Inflammatory macrophage treated with lipopolysaccharide for 4 hours (primary cell): ENCODE measurements at places on chromosomes 12 and 14.

DNA sequence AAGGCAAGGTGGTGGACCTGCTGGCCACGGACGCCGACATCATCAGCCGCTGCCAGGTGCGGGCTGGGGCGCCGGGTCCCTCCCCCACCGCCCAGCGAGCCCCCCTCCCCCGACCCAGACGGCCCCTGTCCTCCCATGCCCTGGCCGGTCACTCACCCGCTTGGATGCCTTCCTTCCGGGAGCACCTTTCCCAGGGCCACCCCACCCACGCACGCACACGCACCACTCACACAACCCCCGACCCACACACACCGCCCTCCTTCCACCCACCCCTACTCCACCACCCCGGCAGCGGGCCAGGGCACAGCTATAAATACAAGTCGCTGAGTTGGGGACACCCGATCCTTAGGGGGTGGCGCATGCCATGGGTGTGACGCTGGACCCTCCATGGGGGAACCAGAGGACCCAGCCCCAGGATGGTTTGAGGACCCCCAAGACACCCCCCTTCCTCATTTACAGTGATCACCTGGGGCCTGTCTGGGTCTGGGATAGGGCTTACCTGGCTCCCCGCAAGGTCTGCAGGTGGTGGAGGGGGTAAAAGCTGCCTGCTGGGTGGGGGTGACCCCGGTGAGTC, 465 bp downstream of the ADSS1 start:
- no peak for DNase-seq

DNA sequence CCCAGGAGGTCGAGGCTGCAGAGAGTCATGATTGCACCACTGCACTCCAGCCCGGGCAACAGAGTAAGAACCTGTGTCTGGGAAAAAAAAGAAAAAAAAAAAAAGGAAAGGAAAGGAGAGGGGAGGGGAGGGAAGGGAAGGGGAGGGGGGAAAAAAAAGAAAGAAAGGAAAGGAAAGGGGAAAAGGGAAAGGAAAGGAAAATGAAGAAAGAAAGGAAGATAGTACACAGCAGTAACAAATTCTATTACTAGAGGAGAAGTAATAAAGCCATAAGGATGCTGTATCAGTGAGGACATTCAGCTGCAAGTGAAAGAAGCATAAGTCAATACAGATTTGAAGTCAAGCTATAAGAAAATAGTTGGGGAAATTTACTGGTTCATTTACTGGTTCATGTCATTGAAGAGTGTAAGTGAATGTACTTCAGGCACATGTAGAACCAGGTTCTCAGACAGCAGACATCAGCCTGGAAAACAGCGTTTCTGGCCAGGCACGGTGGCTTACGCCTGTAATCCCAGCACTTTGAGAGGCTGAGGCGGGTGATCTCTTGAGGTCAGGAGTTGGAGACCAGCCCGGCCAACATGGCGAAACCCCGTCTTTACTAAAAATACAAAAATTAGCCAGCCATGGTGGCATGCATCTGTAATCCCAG, 37.4 kb downstream of the NDUFA12 start:
- DNase-seq = no peak

- no peak for DNase-seq
Measured at GRCh38 chr12:105347499-105347898, 17.0 kb downstream of the C12orf75 start.

- no peak for DNase-seq
Measured at GRCh38 chr12:104676636-104677035, 219.9 kb downstream of the CHST11 start.
